Activated CD4-positive, alpha-beta T cell treated with anti-CD3 and anti-CD28 coated beads, Interleukin-2, amount 50 U/mL, for 24 hours (primary cell): ENCODE measurements at places on chromosomes 12 and 14.

DNA sequence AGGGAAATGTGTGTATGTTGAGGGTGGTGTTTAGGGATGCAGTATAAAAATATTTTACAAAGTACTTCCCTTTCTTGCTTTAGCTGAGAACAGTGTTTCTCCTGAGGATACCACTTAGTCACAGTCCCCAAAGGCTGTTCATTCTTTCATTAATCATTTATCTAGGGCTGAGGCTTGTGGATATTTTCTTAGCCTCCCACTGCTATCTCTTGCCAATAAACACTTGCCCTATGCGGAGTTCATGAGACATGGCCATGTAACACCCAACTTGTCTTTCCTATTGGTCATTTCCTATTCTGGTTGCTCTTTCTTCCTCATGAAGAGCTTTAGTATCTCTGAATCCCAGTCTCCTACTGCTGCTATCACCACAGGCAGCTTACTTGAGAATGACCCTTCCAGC is 75.1 kb downstream of the ETNK1 start:
- no peak for DNase-seq

GRCh38 chr12:13152281-13152680 is 44.2 kb upstream of the EMP1 start:
- DNase-seq, result no peak

DNA sequence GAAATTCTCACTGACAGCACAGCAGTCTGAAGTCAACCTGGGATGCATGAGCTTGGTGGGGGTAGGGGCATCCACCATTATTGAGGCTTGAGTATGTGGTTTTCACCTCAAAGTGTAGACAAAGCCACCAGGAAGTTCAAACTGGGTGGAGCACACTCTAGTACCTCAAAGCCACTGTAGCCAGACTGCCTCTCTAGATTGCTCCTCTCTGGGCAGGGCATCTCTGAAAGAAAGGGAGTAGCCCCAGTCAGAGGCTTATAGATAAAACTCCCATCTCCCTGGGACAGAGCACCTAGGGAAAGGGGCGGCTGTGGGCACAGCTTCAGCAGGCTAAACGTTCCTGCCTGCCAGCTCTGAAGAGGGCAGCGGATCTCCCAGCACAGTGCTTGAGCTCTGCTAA is 143.0 kb downstream of the KITLG start:
- DNase-seq, result no peak

DNA sequence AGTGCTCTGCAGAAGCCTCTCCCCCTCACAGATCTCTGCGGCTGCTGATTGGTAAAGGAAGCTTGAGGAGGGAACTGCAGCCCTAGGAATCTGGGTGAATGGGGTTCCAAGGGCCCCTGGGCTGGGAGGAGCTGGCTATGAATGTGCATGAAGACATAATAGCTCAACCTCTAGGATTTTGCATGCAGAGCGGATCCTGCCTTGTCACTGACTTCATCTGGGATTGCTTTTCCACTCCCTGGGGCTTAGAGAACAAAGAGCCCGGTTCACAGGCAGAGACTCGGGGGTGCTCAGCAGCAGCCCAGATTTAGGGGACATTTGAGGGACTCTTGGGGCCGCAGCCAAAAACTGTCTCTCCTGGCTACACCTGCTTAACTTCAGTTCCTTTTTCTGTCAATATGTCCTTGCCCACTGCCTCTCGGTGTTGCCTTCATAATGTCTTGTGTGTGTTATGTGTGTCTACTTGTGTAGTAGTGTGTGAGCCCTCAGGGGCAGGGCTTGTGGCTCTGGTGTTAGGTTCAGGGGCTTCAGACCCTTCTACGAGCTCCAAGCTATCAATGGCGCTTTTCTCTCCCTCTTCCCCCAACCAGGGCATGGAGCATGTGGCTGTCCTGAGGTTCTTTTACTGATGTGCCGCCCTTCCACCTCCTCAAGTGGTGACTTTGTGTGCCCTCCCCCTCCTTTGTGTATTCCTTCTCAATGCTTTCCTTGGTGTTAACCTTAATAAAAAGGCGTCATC is 1.9 kb downstream of the CCDC184 start:
- DNase-seq, result no peak

DNA sequence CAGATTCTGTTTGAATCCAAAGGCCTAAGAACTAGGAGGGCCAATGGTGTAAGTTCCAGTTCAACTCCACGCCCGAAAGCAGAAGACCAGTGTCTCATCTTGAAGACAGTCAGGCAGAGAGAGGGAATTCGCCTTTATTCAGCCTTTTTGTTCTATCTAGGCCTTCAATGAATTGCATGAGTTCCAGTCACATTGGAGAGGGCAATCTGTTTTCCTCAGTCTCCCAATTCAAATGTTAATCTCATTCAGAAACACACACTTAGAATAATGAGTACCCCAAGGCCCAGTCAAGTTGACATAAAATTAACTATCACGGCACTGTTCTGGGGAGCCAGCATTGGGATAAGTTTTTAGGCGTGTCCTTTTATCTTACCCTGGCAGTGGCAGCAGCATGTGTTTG is 65.8 kb downstream of the C14orf39 start:
- DNase-seq, result no peak

DNA sequence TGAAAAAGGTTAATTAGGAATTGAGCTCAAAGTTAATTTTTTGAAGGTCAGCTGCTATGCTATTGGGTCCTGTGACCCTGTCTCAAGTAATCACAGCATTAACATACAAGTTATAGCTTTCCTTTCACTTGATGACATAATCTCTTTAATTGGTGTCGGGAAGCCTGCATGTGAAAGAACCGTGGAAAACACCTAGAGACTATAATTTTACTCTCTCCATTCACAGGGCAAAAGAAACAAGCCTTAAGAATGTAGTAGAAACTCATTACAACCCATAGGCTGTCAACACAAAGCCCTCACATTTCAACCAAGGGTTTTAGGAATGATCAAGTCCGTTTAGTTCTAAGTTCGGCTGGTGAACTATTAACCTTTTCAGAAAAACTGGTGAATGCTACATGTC is 104.4 kb downstream of the PPM1A start:
- DNase-seq, result no peak

DNA sequence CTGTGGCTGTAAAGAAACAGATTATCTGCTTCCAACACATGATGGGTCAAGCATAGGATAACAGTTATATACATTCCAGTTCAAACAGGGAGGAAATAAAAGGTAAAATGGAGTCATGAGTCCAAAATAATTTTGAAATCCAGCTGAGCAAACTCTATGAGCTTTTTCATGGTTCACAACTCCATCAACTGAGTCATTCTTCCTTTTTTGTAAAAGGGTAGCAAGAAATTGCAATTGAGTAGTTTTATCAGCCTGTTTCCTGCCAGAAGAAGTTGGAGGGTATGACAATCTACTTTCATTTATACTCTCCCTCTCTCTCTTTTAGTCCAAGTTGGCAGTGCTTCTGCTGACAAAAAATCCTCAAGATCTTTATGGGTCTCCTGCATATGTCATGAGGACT is 95.6 kb downstream of the CPNE8 start:
- no peak for DNase-seq

DNA sequence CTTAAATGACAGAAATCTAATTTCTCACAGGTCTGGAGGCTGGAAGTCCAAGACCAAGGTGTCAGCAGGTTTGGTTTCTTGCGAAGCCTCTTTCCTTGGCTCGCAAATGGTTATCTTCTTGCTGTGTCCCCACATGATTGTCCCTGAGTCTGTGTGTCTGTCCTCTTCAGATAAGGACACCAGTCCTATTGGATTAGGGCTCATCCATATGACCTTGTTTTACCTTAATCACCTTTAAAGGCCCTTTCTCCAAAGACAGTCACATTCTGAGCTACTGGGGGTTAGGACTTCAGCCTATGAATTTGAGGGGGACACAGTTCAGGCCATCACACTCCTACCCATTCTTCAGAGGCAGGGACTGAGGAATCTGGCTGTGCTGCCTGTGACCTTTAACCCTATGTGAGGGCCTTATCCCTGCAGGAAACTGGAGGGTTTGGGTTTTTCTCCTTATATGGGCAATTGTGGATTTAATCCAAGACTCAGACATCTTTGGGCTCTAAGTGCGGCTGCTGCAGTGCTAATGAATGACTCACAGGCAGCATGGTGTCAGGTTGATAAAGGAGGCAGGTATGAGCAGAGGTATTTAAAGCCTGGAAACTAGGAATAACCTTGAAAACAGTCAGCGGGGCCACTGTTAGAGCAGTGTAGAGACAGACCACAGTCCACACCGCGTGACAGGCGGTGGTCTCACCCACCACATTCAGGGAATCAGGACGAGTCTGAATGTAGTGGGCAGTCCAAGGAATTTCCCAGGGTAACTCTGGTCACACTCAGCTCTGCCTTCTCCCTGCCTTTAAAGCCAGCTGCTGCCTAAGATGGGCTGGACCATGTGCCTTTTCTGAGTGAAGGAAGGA is 10.2 kb downstream of the TPCN1 start:
- DNase-seq, result no peak

- DNase-seq, result no peak
These were observed 49.7 kb upstream of the ERGIC2 start for GRCh38 chr12:29430716-29431044.

- no peak for DNase-seq
These were observed 218.5 kb downstream of the FUT8 start for GRCh38 chr14:65631040-65631439.

DNA sequence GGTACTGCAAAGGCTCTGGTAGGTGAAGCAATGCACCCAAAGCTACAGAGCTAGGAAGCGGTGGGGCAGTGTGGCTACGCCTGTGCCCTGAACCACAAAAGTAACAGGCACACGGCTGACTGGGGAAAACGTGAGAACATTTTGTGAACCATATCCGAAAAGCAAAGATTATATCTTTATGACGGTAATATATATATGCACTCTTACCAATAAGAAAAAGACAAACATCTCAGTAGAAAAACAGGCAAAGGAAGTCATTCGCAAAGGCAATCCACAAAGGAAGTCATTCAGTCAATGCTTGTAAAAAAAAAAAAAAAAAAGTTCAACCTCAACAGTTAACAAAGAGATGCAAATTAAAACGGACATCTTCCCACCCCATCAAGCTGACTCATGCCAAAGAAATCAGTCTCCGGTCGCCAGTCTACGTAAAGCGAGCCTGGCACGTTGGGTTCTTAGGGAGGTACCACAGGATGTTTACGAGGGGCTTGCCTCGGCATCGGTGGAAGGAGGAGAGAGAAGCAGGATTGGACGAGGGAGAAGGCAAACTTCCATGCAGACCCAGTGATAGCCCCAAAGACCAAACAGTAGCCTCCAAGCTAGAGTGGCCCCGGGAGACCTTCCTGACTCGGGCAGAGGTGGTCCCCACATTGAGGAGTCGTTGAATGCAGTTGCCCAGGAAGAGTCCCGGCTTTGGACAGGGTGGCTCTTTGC is 39.4 kb upstream of the PPP2R5C start:
- peak; percentile 62 for DNase-seq

- DNase-seq, result no peak
These were observed 7.6 kb upstream of the BRMS1L start for GRCh38 chr14:35818346-35819115.

DNA sequence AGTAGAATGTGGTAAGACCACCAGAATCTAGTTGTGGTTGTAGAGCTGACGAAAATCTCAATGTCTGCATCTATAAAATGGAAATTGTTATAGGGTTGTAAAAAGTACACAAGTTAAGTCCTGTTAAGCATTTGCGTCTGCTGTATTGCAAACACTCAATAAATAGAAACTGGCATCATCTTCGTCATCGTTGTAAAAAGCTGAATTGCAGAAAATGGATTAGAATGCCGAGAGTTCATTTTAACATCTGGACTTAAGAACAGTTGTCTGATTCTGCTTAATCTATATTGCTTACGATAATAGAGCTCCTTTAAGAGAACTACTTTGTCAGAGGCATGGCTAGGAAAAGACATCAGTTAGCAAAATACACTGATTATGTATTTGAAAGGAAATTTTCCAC is 33.2 kb downstream of the KCNMB4 start:
- no peak for DNase-seq

DNA sequence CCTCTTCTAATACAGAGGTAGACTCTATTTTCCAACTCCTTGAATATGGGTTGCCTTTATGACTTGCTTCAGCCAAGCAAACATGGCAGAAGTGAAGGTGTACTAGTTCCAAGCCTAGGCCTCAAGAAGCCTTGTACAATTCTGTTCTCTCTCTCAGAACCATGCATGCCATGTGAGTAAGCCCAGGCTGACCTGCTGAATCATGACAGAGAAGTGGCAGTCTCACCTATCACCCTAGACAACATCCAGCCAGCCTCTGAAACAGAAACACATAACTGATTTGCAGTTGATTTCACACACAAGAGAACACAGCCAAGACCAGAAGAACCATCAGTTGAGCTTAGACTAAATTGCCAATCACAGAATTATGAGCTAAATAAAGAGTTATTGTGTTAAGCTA is 157.2 kb downstream of the GARIN6 start:
- no peak for DNase-seq

GRCh38 chr14:24430143-24430681 is 458 bp downstream of the KHNYN start:
- DNase-seq, result peak; percentile 48
